ENCODE measurements at places on chromosomes 12 and 14.

DNA sequence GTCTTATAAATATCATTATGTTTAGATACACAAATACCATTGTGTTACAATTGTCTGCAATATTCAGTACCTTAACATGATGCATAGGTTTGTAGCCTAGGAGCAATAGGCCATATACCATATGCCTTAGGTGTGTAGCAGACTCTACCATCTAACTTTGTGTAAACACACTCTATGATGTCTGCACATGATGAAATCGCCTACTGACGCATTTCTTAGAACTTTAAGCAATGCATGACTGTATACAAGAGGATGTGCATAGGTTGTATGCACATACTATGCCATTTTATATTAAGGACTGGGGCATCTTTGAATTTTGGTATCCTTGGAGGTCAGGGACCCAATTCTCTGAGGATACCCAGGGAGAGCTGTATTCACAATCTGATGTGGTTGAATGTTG is 10.1 kb upstream of the BTG1 start:
- peak; percentile 67 for DNase-seq

GRCh38 chr12:66620688-66621087 is 58.2 kb downstream of the GRIP1 start:
- no peak for DNase-seq

- DNase-seq: no peak
Measured at GRCh38 chr12:44477331-44477980, 398.7 kb downstream of the NELL2 start.

GRCh38 chr12:90827567-90827966 is 127.4 kb downstream of the CCER1 start:
- no peak for DNase-seq

DNA sequence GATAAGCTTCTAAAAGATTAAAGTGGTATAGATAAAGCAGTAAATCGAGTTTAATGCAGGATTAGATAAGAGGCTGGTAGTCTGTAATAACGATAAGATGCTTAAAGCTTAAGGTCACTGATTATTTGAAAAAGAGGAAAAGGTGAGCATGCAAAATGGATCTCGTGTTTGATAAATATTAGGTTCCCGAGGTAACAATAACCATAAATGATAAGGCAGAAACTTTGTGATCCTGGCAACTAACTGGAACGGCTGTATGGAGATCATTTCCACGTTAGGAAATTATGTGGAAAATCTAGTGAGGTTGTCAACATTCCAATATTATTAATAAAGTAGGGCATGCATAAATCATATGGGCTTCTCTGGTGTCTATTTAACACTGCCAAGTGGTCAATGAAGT is 255.5 kb downstream of the EFCAB11 start:
- no peak for DNase-seq

DNA sequence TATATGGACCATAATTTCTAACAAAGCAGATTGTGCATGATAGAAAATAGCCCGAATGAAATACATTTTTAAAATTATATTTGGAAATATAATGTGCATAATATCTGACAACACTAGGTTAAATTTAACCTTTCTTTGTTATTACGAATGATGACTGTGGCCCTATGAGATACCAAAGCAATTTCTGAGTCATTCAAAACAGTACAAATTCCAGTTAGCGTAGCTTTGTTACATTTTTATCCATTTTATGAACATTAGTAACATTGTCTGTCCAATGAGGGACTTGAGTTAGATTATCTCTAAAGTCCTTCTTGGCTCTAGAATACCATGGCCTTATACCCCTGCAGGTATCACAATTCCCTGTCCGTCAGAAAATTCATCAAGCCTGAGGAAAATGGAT is 39.0 kb upstream of the REP15 start:
- DNase-seq: no peak

DNA sequence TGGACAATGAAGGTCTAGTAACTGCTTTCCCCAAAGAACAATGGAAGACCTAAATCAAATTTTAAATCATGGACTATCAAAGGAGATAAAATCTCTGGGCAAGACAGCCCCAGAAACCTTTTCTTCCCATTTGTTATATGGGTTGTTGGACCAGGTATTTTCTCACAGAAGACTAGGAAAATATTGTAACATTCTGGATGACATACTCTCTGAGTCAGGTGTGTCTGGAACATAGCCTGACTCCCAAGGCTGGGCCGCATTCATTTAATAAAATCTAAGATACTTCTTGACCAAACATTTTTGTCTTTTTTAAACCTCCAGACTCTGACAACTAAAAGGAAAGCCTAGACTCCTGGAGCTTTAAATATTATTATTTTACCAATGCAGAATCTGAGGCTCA is 87.9 kb downstream of the ATP23 start:
- DNase-seq: no peak

DNA sequence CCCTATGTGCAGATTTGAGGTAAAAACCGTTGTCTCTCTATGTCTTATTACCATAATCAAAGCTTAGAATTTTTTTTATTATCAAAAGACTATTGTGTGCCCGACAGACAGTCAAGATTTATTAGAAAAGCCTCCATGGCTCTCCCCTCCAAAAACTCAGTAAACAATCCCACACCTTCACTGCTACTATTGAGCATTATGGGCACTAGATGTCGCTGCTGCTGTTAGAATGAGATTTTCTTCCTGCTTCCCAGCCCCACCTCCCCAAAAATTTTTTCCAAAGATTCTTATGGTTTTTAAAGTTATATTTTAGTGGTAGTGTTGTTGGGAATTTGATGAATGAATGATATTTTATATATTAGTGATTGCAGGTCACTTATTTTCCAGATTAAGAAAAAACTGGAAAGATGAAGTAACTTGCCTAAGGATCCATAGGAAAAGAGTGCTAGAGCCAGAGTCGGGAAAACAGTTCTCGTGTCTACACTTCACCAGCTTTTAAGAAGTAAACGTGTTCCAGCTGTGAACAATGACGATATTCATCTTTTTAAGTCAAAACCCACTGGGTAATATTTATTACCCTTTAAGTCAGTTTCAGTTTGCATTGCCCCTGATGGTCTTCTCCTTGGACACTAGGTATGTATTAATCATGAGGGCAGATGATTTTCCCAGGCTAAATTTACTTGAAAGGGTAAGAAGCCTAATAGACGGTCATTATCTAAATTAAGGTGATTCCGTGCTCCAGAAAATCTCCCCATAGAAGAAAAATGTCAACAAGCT is 12.2 kb upstream of the FOXG1 start:
- peak; percentile 48 for DNase-seq

- DNase-seq: no peak
Measured at GRCh38 chr14:37565550-37565949, 29.5 kb downstream of the FOXA1 start.

GRCh38 chr14:89669193-89669592 is 252.2 kb upstream of the FOXN3 start:
- no peak for DNase-seq

GRCh38 chr12:120115066-120115465 is 1.5 kb downstream of the RAB35 start:
- no peak for DNase-seq

DNA sequence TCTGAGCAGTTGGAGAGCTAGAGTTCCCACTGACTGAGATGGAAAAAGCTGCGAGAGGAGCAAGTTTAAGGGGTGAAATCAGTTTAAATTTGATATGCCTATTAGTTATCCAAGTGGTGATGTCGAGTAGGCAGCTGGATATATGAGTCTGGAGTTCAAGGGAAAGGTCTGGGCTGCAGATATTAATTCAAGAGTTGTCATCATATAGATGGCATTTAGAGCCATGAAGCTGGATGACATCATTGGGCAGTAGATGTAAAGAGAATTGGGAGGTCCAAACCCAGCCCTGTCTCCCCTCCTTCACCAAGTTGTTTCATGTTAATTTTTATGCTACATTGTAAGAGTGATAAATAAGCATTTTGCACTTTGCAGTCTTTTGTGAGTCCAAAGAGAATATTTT is 898.1 kb downstream of the GALC start:
- no peak for DNase-seq

DNA sequence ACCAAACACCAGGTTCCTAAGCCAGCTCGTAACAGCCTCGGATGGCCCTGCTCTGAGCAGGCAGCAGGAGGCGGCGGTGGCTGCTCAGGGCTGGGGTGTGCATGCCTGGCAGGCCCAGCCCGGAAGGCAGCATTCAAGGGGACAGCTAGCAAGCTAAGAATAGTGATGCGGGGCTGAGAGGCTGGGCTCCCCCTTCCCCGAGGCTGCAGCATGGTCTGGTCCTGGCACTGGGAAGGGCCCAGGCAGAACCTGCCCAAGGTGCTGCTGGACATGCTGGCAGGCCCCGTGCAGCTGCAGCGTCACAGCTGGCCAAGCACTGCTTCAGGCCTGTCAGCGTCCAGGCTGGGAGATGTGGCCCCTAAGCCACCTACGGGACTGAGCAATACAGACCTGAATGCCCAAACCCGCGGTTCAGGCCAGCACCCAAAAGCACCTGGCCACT is 26.4 kb upstream of the NUDT14 start:
- DNase-seq: no peak

DNA sequence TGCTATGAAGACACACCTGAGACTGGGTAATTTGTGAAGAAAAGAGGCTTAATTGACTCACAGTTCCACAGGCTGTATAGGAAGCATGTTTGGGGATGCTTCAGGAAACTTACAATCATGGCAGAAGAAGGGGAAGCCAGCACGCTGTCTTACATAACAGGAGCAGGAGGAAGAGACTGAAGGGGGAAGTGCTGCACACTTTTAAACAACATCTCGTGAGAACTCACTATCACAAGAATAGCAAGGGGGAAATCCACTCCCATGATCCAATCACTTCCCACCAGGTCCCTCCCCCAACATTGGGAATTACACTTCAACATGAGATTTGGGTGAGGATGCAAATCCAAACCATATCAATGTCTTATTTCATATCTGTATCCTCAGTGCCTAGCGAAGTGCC is 307.2 kb downstream of the ATP23 start:
- DNase-seq: no peak

GRCh38 chr12:117789195-117789912 is 179.4 kb downstream of the KSR2 start:
- no peak for DNase-seq

GRCh38 chr12:45291518-45291917 is 75.6 kb downstream of the ANO6 start:
- no peak for DNase-seq

DNA sequence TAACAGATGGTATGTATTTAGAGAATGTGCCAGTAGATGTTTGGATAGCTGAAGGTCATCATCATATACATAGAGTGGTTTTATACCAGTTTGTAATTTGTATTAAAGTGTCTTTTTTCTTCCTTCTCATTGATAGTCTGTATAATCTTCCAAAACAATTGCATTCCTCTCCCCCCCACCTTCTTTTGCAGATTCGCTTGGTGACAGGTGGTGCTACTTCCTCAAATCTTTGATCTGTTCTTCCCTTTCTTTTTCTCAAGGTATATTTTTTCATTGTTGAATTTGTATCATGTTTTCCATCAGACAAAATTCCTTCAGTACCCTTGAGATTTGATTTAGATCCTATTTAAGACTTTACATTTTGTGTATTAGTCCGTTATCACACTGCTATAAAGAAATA is 15.0 kb downstream of the TBC1D15 start:
- no peak for DNase-seq

DNA sequence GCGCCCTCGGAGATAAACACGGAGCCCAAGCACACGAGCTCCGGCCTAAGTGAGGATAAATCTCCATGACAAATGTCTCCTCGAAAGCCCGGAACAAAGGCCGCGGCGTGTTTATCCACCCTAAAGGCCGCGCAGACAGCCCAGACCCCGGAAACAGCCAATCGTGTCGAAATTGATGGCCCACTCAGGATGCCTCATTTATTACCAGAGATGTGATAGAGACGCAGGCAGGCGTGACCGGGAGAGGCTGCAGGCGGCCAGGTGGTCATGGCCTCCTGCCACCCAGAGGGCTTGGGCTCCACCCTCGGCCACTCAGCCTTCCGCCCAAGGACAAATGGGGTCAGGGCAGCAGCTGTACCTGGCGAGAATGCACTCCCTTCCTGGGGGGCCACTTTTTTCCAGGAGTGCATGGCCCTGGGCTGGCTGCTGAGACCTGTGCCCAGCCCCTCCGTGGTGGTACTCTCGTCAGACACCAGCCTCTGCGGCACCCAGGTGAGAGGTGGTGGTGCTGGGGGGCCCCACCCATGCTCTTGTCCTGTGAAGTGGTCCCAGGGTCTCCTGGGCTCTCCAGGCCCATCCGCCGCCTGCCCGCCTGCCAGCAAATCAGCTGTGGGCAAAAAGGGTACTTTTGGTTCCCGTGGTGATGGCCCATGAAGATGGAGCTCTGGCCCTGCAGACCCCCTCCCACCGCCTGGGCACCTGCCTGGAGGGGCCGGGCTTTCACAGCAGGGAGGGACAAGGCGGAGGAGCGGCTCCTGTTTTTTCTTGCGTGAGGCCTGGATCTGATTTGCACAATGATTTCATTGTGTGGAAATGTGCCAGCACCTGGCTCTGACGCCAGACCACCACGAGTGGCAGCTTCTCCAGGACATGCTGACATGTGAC is 211.5 kb upstream of the C14orf180 start:
- DNase-seq: no peak

DNA sequence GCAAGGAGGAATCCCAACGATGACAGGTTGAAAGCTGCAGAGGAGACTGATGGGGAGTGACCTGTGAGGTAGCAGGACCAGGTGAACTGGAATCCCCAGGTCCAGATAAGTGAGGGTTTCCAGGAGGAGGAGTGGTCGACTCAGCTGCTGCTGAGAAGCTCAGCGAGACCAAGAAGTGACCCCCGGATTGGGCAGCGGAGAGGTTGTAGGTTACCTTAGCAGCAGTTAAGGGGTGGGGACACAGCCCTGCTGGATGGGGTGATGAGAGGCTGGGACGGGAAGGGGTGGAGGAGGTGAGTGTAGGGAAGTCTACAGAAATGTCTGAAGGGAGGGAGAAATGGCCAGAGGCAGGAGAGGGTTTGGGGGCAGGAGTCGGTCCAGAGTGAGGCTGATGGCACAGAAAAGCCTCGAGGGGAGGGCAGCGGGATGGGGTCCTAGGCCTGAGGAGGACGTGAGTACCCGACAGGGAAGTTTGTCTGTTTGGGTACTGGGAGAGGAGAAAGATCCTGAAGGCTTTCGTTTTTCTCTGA is 2.6 kb upstream of the RCOR1 start:
- DNase-seq: no peak

GRCh38 chr12:78963439-78964227 is 99.1 kb downstream of the SYT1 start:
- no peak for DNase-seq

DNA sequence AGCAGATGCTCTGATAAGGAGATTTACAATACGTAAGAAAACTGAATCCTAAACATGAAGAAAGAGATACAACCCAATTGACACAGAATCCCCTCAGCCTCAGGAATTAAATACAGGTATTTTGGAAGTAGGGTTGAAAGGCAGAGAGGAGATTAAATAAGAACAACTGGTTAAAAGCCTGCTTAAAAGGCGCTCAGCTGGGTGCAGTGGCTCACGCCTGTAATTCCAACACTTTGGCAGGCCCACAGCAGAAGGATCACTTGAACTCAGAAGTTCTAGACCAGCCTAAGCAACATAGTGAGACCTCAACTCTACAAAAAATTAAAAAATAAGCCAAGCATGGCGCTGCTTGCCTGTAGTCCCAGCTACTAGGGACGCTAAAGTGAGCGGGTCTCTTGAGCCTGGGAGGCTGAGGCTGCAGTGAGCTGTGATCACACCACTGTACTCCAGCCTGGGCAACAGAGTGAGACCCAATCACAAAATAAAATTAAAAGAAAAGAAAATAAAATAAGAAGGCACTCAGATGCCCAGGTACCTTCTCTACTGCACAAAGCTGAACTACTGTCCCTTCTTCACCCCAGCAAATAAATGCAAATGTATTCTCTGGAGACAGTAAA is 32.9 kb downstream of the MED13L start:
- no peak for DNase-seq

Measured in fibroblast of villous mesenchyme (primary cell).